ENCODE measurements at places on chromosomes 11 and 22. TPM values are rescaled to one million over a fixed set of nuclear protein-coding genes. Genes with fewer than 3 reads are reported as not detected.

DNA sequence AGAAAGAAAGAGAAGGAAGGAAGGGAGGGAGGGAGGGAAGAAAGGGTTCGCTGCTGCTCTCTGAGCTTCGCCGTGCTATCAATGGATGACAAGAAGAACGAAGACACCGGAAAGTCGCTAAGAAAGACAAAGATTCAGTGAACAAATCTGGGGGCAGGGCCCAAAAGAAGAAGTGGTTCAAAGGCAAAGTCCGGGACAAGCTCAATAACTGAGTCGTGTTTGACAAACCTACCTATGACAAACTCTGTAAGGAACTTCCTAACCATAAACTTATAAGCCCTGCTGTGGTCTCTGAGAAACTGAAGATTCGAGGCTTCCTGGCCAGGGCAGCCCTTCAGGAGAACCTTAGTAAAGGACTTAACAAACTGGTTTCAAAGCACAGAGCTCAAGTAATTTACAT lies 2.9 kb upstream of the TTLL1 start:
- DNase-seq = no peak

DNA sequence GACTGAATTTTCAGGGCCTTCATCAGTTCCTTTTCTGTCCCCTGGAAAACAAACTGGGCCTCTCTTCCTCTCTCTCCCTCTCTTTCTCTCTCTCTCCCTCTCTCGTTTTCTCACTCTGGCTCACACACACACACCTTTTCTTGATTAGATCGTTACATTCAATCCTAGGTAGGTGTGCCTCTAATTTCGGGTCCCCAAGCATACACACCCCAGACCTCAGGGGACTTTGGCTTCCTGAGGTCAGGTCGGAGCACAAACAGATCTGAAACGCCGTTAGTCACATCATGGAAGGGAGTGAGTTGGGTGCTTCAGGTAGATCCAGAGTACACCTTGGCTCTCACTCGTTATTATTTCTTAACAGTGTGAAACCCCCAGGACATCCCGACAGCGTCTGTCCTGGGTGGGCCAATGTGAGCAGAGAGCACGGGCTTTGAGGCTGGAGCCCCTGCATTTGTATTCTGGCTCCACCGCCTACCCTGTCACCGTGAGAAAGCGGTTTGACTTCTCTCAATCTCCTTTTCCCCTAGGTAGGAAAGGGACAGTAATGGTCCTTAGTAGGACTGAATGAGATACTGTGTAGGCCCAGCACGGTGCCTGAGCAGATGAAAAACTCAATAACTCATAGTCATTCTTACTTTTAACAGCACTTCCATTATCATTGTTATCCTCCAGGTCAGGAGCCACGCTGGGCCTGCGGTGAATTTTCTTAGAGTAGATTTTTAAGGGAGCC lies 37.3 kb upstream of the POU2AF1 start:
- no peak for DNase-seq

- no peak for DNase-seq
These were observed 1.1 kb downstream of the CAVIN3 start for GRCh38 chr11:6319001-6319703.

GRCh38 chr11:82191695-82192094 lies 542.0 kb downstream of the FAM181B start:
- no peak for DNase-seq

- no peak for DNase-seq
These were observed 11.4 kb downstream of the FAM181B start for GRCh38 chr11:82722231-82722630.

DNA sequence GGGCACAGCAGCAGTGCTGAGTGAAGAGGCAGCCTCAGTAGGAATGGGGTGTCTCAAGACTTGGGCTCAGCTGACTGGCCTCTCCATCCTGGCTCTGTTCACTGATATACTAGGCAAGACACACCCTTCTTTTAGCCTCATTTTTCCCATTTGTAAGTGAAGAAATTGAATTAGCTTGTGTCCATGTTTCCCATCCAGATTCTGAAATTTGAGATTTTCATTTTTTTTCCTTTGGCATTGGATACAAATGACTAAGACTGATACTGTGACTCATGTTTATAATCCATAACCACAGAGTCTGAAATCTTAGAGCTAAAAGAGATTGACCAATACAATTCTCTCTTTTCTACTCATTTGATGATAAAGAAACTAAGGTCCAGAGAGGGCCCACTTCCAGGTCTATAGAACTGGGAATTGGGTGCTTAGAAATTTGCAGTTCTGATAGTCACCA lies 110.9 kb downstream of the KCNC1 start:
- no peak for DNase-seq

GRCh38 chr22:38700270-38700788 lies 414 bp downstream of the JOSD1 start:
- no peak for DNase-seq

DNA sequence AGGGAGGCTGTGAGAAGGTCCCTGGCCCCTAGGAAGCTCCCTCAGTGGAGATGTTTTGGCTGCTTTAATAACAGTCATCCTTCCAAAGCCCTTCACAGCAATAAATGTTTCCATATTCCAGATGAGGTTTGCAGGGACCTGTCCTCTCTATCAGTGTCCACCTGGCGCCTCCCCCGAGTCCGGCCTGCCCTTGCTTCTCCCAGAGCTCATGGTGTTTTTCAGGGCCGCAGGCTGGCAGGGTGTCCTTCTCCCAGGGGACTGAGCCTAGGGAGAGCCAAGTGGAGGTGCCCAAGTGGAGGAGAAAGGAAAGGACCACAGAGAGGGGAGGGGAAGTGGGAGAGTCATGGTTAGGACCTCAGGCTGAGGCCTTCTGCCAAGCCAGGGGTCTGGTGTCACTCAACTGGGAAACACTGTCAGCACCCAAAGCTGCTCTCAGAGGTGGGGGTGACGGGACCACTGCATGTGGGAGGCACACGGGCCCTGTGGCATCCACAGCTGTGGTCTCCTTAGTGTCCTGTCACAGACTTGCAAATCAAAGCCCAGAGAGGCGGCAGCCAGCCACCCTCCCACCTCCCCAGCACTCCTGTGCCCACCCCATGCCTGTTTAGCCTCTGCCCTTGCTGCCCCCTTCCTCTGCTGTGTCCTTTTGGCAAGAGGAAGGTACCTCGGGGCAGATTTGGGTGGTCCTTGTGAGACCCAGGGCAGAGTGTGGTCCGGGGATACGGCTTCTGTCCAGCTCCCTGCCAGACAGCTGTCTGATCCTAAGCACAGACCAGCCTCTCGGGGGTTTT lies 6.4 kb downstream of the DERL3 start:
- DNase-seq = no peak

DNA sequence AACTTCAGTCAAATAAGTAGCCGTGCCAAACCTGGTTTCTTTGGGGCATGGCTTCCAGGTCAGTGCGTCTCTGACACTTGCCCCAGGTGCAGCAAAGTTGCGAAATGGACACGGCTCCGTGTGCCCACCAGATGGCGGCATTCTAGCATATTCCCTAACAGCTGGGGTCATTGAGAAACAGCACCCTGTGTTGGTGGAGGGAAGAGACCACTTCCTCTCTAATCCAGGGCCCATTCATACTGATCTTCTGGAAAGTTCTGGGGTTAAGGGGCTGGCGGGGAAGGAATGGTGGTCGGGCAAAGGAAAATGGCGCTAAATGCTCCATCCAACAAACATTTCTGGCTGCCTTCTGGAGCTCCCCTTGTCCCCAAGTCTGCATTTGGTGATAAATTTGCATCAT lies 141.2 kb upstream of the TIMP3 start:
- no peak for DNase-seq

DNA sequence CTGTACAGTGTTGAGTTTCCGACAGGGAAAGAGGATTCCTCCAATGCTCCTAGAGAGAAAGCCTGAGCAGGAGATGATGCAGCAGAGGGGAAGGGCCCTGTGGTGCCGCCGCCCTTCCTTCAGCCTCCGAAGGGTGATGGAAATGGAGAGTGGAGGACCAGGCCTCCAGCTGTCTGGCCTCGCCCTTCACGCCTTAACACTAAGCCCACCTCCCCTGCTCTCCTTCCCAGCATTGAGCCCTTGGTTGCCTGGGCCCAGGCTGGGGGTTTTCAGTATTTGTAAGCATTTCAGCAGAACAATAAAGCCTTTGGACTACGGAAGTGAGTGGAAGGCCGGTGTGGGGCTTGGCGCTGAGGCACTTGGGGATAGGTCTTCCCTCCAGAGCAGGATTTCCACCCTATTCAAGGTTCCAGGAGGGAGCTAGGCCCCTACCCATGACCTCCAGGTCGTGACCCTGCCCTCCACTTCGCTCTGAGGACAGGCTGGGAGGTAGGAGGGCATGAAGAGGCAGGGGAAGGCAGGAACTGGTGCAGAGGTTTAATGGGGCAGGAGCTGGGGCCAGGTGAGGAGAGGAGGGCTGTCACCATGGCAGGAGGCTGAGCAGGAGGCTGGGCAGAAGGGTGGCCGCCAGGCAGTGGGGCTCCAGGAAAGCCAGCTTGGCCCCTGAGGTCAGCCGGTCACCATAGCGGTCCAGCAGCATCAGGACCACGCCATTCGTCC lies 21.6 kb downstream of the TREH start:
- DNase-seq = no peak

- no peak for DNase-seq
These were observed 106.2 kb upstream of the BID start for GRCh38 chr22:17880468-17880867.

The SEPTIN5 gene
- 3.9 TPM for total RNA-seq

GRCh38 chr11:75508051-75508561 lies 17.6 kb downstream of the GDPD5 start:
- no peak for DNase-seq

The SAAL1 gene
- total RNA-seq = 22.8 TPM

DNA sequence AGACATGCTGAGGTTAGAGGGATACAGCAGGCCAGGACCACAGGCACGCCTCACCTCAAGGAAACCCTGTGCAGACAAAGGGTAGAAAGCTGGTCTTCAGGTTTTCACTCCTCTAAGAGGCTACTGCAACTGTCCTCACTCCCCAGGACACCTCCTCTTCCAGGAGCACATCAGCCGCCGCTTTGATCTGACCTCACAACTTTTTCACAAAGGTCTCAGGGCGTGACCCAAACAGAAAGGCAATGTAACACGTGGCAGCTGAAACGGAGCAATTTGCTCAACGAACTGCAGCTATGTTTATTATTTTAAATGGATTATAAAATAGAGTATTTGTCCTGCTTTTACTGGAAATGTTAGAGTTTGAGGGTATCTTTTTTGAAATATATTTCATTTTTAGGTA lies 46.1 kb downstream of the LARGE1 start:
- DNase-seq = no peak

DNA sequence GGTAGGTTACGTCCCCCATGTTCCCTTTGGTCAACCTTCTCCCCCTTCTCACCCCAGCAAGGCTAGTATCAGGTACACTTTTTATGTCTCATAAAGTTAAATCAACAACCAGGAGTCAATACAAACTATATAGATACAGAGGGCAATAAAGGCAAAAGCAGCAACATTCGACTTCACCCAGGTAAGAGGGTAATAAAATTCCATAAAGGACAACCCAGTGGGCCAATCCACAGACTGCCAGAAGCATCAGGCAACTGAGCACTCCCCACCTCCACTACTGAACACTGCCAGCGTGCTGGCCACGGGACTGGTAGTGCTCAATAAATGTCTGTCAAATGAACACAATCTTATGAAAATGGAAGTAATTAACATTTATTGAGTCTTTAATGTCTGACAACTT lies 5.1 kb upstream of the MS4A18 start:
- DNase-seq = no peak

GRCh38 chr11:110513259-110513801 lies 83.6 kb downstream of the FDX1 start:
- DNase-seq = no peak

The PDE2A gene
- total RNA-seq = 0.36 TPM

The KCTD14 gene
- total RNA-seq = 26.8 TPM

GRCh38 chr11:125442946-125443345 lies 53.1 kb downstream of the FEZ1 start:
- no peak for DNase-seq

- no peak for DNase-seq
These were observed 6.8 kb upstream of the CDKN1C start for GRCh38 chr11:2892215-2892966.

GRCh38 chr22:22127100-22127499 lies 117.5 kb upstream of the VPREB1 start:
- no peak for DNase-seq

DNA sequence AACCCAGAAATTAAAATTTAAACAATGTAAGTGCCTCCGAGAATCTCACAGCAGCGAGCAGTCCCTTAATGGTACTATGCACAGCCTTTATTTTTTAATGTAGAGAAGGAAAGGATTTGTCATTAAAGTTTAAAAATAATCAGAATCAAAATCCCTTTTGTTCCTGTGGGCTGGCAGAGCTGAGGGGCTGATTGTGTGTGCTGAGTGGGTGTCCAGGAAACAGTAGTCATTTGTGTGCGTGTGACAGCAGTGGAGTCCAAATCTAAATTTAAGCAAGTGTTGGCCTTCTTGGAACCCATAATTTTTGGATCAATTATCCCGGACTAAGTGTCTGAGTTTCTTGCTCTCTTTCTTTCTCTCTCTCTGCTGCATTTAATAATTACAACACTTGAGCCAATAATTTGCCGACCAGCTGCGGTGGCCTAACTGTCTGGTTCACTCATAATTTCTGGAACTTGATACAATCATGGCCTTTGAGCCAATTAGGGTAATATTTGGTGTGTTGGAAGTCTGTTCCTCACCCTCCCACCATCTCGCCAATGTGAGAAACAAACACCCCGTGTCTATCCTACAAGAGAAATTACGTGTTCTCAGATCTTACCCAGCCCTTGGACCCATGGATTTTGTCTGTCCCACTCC lies 528.0 kb downstream of the SOX6 start:
- no peak for DNase-seq

The SLC6A5 gene
- total RNA-seq = not detected

- no peak for DNase-seq
These were observed 107.2 kb downstream of the MAML2 start for GRCh38 chr11:96235751-96236150.

GRCh38 chr11:36724742-36725385 lies 126.8 kb upstream of the RAG2 start:
- no peak for DNase-seq

DNA sequence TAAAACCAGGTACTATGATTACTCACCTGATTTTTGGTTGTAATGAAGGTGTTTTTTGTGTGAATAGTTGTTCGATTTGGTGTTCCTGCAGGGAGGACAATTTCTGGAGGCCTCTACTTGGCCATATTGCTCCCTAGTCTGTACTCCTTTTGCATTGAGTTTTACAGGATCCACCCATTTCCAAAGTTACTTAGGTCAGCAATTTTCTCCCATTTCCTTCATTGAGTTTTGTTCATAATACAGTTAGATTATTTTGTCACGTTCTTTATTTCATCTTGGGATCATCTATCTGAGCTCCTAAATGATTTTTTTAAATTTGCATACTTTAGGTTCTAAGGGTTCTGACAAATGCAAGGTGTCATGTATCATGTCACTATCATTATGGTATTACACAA lies 20.1 kb upstream of the AQP11 start:
- DNase-seq = no peak

The GAS2L1 gene
- total RNA-seq = 31.4 TPM

- DNase-seq = no peak
These were observed 5.0 kb downstream of the BSCL2 start for GRCh38 chr11:62702246-62702645.

DNA sequence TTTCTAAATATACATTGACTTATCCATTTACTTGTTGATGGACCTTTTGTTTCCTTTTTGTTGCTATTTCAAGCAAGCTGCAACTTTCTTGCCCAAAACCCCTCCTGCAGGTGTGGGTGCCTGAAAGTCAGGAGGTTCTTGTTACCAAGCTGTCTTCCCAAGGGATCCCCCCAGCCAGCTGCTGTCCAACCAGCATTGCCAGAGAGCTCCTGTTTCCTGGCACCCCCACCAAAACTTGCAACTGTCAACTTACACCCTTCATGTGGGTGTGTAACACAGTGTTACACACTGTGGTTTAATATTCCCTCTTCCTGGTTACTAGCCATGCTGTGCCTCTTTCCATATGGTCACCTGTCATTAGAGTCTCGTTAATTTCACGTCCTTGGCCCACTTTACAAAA lies 1.6 kb upstream of the KRTAP5-1 start:
- no peak for DNase-seq

The TXN2 gene
- 72.1 TPM for total RNA-seq

All from epithelial cell of proximal tubule (primary cell).